Osteoblast (primary cell): ENCODE measurements at places on chromosomes 16 and 17.

DNA sequence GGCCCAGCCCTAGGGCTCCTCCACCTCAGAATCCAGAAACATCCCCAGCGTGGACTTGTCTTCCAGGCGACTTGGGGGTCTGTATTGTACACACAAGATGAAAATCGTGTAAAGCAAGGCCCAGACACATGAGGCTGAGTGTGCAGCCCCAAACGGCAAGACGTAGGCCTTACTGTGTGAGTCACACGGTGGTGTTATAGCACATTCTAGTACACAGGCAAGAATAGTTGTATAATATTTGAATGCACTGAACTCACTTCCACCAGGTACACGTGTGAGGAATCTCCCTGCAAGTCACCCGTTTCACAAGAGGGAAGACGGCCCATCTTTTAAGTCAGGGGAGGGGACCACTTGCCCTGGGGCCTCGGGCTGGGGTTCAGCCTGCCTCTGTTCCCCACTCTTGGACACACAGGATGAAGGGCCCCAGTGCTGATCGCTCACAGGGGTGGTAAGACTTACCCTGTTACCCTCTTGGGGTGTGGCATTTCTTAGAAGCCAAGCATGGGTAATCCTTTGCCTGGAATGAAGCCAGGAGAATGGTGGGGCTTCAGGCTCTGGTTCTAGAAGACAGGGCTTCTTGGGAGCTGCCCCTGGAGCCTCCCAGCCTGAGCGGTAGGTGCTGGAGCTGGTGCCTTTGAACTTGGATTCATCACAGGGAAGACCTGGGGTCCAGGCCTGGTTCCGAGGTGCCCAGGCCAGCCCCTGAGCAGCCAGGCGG, 71.3 kb downstream of the SREBF1 start:
- H3K4me1 ChIP-seq, result peaks cover 2% of the 10 kb centered on the region
- no peak for DNase-seq
- no peaks in the 10 kb centered on the region for H3K36me3 ChIP-seq
- H3K4me3 ChIP-seq, result no peak overlapping the region

GRCh38 chr17:3276126-3276525, 22.0 kb downstream of the OR3A1 start:
- H3K27me3 ChIP-seq, result no peaks in the 10 kb centered on the region
- H3K4me3 ChIP-seq, result no peak overlapping the region
- H3K4me1 ChIP-seq, result no peaks in the 10 kb centered on the region
- no peak overlapping the region for H3K27ac ChIP-seq
- no peak for DNase-seq

GRCh38 chr17:4135489-4135888, 7.3 kb downstream of the ZZEF1 start:
- H3K27me3 ChIP-seq, result no peaks in the 10 kb centered on the region
- H3K4me3 ChIP-seq, result no peak overlapping the region
- no peak overlapping the region for H3K27ac ChIP-seq
- DNase-seq, result no peak
- H3K4me1 ChIP-seq, result peaks cover 7% of the 10 kb centered on the region

DNA sequence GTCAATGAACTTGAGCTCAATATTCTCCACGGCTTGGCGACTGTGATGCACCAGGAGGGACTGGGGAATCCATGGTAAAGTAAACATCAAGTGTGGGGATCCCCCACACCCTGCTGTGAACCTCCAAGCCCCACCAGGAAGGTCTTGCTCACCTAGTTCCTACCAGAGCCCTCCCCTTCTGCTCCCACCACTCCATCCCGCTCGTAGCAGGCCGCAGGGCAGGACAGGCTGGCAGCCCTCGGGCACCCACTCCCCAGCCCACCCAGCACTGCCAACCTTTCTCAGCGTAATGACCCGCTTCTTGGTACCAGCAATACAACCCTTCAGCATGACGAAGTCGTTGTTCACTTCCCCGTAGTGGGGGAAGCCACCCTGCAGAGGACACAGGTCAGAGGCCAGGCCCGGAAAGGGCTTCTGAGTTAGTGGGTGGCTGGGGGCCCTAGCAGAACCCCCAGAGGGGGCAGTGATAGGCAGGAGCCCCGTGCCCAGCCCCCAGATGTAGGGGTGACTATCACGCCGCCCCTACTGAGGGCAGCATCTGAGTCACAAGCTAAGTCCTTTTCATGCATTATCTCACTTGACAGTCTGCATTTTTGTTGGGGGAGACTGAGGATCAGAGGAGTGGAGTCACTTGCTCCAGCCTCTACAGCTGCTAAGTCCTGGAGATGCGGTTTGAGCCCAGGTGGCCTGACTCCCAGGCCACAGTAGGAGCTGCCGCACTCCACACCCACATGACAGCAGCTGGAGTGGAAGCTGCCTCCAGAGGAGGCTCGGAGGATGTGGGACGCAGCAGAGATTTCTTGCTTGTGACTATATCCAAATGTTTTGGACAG, 2.8 kb upstream of the MSRB1 start:
- H3K27ac ChIP-seq, result no peak overlapping the region
- no peaks in the 10 kb centered on the region for H3K27me3 ChIP-seq
- DNase-seq, result peak; percentile 71

DNA sequence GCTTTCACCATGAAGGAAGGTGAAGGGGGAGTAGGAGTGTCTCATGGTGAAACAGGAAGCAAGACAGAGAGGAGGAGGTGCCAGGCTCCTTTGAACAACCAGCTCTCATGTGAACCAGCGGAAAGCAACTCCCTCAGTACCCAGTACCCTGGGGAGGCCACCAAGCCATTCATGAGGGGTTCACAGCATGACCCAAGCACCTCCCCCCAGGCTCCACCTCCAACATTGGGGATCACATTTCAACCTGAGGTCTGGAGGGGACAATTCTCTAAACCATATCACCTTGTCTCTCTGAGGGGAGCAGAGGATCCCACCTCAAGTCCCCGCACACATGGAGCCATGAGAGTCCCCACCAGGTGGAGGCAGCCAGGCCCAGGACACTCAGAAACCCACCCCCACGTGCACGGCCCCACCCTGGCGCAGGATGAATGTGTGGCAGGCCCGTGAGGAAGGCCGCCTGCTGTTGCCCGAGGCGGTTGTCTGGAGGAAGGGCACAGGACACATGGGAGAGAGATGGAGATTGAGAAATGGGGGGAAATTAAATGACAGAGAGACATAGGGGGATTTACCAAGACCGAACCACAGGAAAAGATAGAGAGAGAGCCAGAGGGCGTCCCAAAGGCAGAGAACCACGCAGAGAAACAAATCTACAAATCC, 85.9 kb downstream of the TMEM132E start:
- H3K4me3 ChIP-seq, result no peak overlapping the region
- no peak overlapping the region for H3K27ac ChIP-seq
- no peak for DNase-seq
- no peaks in the 10 kb centered on the region for H3K36me3 ChIP-seq
- no peaks in the 10 kb centered on the region for H3K4me1 ChIP-seq

DNA sequence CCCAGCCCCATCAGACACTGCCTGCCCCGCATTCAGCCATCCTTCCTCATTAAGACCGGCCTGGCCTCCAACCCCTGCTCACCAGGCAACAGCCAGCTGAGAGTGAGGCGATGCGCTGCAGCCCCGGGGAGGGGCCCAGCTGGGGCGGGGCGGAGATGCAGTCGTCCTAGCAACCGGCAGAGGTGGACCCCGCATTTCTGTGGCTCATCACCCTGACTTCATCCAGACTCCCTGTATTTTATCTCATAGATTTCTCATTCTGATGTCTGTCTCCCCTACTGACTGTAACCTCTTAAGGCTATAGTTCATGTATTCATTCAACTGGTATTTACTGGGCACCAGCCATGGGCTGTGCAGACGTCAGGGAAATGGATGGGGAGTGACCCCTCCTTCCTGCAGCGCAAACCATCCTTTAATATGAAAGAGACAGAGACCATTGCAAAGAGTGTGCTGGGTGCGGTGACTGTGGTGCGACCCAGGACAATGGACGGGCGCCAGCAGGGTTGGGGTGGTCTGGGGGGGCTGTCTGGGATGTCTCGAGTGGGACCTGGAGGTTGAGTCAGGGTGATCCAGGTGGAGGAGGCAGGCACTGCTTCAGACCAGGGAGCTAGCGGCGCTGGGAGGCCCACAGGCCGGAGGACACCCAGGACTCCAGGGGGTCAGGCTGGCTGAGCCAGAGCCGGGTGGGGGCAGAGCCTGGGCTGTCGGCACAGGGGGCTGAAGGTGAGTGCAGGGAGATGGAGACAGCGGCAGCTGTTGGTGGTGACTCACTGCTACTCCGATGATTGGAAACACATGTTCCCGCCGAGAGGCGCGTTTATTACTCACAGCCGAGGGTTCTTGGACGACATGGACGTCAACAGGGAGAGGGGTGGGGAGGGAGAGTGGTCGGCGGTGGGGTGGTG, 10.5 kb upstream of the TIMP2 start:
- no peaks in the 10 kb centered on the region for H3K36me3 ChIP-seq
- H3K4me3 ChIP-seq, result peak overlapping the region; percentile 43
- peak overlapping the region; percentile 98 for H3K27ac ChIP-seq
- H3K4me1 ChIP-seq, result peaks cover 59% of the 10 kb centered on the region
- peak; percentile 98 for DNase-seq

DNA sequence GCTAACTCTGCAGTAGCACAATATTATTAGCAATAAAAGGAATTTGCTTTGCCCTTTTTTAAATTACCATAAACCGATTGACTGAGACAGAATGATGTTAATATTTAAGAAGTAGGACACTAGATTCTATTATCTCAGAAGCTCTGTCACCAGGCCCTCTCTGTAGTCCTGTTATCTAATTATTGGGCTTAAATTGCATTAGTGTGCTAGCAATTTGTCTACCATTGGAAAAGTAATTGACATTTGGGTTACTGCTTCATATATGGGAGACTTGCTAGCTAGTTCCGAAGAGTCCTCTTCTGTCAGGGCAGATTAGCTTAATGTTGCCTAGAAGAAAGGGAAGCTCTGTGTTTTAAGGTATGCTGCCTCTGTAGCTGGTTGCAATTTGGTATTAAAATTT, 1107.3 kb upstream of the EEF2KMT start:
- DNase-seq, result no peak
- no peaks in the 10 kb centered on the region for H3K4me1 ChIP-seq
- no peaks in the 10 kb centered on the region for H3K36me3 ChIP-seq
- no peak overlapping the region for H3K27ac ChIP-seq
- H3K4me3 ChIP-seq, result no peak overlapping the region

- peak; percentile 66 for DNase-seq
- H3K36me3 ChIP-seq, result peaks cover 51% of the 10 kb centered on the region
- no peaks in the 10 kb centered on the region for H3K27me3 ChIP-seq
- no peak overlapping the region for H3K27ac ChIP-seq
These were observed 15.9 kb upstream of the C16orf95 start for GRCh38 chr16:87333101-87333500.

GRCh38 chr16:82832821-82833220, 206.1 kb downstream of the CDH13 start:
- H3K27ac ChIP-seq, result peak overlapping the region; percentile 25
- H3K4me3 ChIP-seq, result no peak overlapping the region
- no peaks in the 10 kb centered on the region for H3K27me3 ChIP-seq
- no peak for DNase-seq

- no peaks in the 10 kb centered on the region for H3K27me3 ChIP-seq
- H3K4me1 ChIP-seq, result no peaks in the 10 kb centered on the region
- H3K36me3 ChIP-seq, result no peaks in the 10 kb centered on the region
These were observed 18.9 kb downstream of the LGALS9 start for GRCh38 chr17:27649929-27650328.

- no peak overlapping the region for H3K4me3 ChIP-seq
- H3K4me1 ChIP-seq, result no peaks in the 10 kb centered on the region
- no peaks in the 10 kb centered on the region for H3K36me3 ChIP-seq
- H3K27ac ChIP-seq, result no peak overlapping the region
- H3K27me3 ChIP-seq, result no peaks in the 10 kb centered on the region
These were observed 88.9 kb upstream of the HLF start for GRCh38 chr17:55175788-55176427.

DNA sequence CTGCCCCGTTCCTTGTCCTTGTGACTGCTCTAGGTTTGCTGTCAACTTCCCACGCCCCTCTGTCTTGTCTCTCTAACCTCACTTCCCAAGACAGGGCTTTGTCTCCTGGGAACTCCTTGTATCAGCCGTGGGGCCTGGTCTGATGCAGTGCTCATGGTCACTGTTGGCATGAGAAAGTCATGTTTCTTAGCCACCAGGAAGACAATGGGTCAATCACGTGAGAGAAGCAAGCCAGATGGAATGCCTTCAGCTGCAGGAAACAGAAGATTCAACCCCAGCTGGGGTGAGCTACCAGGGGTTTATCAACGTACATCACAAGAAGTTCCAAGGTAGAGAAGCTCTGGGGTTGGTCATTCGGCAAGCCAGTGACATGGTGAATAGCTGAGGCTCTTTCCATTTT, 116.6 kb downstream of the IRF8 start:
- H3K27me3 ChIP-seq, result peaks cover 6% of the 10 kb centered on the region
- no peak overlapping the region for H3K4me3 ChIP-seq
- DNase-seq, result no peak
- H3K4me1 ChIP-seq, result no peaks in the 10 kb centered on the region
- H3K36me3 ChIP-seq, result no peaks in the 10 kb centered on the region
- H3K27ac ChIP-seq, result no peak overlapping the region

GRCh38 chr17:6551869-6552531, 4.4 kb downstream of the PITPNM3 start:
- no peak overlapping the region for H3K27ac ChIP-seq
- H3K4me1 ChIP-seq, result peaks cover 21% of the 10 kb centered on the region
- peaks cover 10% of the 10 kb centered on the region for H3K27me3 ChIP-seq

GRCh38 chr16:57651344-57652333, 16.5 kb upstream of the ADGRG3 start:
- no peaks in the 10 kb centered on the region for H3K36me3 ChIP-seq
- no peak overlapping the region for H3K4me3 ChIP-seq
- no peak overlapping the region for H3K27ac ChIP-seq

- no peak overlapping the region for H3K27ac ChIP-seq
- peaks cover 8% of the 10 kb centered on the region for H3K4me1 ChIP-seq
- H3K27me3 ChIP-seq, result no peaks in the 10 kb centered on the region
- peak; percentile 71 for DNase-seq
These were observed 4.4 kb downstream of the GAA start for GRCh38 chr17:80105762-80106161.

- no peak for DNase-seq
- peak overlapping the region; percentile 86 for H3K27ac ChIP-seq
- H3K36me3 ChIP-seq, result no peaks in the 10 kb centered on the region
- peaks cover 22% of the 10 kb centered on the region for H3K4me1 ChIP-seq
These were observed 1.3 kb downstream of the PEMT start for GRCh38 chr17:17590141-17590751.
